ENCODE measurements at places on chromosomes 11 and 22. TPM values are rescaled to one million over a fixed set of nuclear protein-coding genes. Genes with fewer than 3 reads are reported as not detected.

DNA sequence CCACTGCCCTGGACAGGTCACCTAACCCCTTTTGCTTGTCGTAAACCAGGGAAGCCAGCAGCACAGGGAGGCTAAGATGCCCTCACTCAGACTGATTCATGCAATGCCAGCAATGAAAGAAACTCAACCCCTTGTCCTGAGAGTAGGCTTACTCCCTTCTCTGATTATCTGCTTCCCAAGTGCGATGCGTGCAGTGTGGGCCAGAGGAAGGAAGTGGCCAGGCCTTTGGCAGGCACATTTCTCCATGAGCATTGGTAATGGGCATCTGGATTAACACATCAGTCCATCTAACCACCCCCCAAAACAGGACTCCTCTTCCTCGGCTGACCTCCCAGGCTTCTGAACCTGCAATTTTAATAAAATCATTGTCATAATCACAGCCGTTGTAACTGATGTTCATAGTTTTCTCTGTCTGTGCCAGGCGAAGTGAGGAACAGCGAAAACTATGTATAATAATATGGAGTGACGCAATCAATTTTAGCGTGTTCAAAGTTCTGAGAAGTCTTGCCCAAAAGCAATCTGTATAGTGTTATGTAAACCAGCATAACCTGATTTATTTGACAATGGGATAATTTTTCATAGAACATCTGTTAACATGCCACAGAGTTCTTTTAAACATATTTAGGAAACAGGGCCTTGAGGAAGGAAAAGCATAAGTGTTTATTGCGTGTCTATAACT, 33.9 kb downstream of the TST start:
- H3K27me3 ChIP-seq, result peaks cover 21% of the 10 kb centered on the region
- H3K27ac ChIP-seq, result no peak overlapping the region
- H3K4me1 ChIP-seq, result no peaks in the 10 kb centered on the region
- no peaks in the 10 kb centered on the region for H3K36me3 ChIP-seq

- H3K4me3 ChIP-seq, result no peak overlapping the region
- no peaks in the 10 kb centered on the region for H3K36me3 ChIP-seq
- DNase-seq, result no peak
- peaks cover 5% of the 10 kb centered on the region for H3K27me3 ChIP-seq
- H3K4me1 ChIP-seq, result no peaks in the 10 kb centered on the region
These were observed 195.8 kb downstream of the HIPK3 start for GRCh38 chr11:33452836-33453624.

Gene MYEOV
- 192 TPM for total RNA-seq

DNA sequence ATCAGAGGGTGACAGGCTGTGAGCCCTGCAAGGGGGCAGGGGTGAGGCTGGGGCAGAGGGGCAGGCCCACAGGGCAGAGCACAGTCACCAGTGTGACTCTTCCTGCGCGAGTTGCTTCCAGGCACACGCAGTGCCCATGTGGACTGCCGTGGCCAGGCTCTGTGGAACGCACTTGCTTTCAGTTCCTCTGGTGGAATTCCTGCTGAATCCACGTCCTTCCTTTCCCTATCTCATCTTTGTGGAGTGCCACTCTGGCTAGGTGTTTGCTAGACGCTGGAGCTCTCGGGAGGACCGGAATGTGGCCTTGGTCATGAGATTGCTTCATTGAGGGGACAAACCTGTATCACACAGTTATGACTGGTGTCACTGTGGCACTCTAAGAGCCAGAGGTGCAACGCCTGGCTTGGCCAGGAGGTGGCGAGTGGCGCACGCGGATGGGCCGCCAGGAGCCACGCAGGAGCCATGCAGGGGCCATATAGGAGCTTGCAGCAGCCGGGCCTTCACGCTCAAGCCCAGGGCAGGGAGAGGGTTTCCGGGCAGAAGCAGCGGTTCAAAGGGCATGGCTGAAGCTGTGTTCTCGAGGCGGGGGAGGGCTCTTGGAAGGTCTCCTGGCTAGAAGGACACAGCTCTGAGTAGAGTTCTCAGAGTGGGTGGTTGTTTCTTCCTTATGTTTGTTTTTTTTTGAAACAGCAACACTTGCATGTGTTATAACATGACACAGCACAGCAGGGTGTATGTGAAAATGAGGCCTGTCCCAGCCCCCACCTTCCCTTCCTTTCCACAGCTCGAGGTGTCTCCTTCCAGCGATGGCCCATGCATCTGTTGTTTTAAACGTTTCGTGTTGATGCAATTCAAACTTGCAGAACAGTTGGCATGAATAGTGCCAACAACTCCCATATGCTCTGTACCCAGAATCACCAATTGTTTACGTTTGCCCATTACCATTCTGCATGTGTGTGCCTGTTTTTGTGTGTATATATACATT, 36.2 kb downstream of the TBC1D22A start:
- H3K27ac ChIP-seq, result no peak overlapping the region
- H3K27me3 ChIP-seq, result no peaks in the 10 kb centered on the region
- no peak overlapping the region for H3K4me3 ChIP-seq
- DNase-seq, result peak; percentile 84
- H3K4me1 ChIP-seq, result no peaks in the 10 kb centered on the region

Gene SCO2
- 5.4 TPM for total RNA-seq

DNA sequence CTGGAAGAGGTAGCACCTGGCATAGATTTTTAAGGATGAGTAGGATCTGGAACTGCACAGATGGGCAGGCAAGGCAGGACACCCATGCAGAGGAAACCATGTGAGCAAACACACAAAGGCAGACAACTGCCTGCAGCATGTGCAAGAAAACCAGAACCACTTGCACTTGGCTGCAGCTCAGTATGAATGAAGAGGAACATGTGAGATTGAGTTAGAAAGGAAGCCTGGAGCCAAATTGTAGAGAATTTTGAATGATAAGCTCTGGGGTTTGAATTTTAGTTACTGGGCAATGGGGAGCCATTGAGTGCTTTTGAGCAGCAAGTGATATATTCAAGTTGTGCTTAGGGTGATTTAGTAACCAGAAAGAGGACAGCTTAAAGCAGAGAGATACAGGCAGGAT, 583.4 kb downstream of the SOX6 start:
- H3K36me3 ChIP-seq, result no peaks in the 10 kb centered on the region
- H3K4me1 ChIP-seq, result peaks cover 4% of the 10 kb centered on the region
- no peaks in the 10 kb centered on the region for H3K27me3 ChIP-seq
- H3K27ac ChIP-seq, result no peak overlapping the region
- DNase-seq, result no peak

GRCh38 chr11:13229711-13230318, 47.8 kb upstream of the BMAL1 start:
- H3K27ac ChIP-seq, result no peak overlapping the region
- H3K27me3 ChIP-seq, result no peaks in the 10 kb centered on the region
- no peaks in the 10 kb centered on the region for H3K4me1 ChIP-seq
- DNase-seq, result no peak
- H3K36me3 ChIP-seq, result no peaks in the 10 kb centered on the region

Gene OR10D3
- total RNA-seq, result not detected

GRCh38 chr22:37674951-37675929, at the start of gene LGALS1:
Gene LGALS1 (plus strand): TSS chr22:37675636. CDS start chr22:37675703, 67 bp downstream.
- H3K4me1 ChIP-seq, result peaks cover 24% of the 10 kb centered on the region
- peak within 1 kb of the TSS; percentile 59 for H3K4me3 ChIP-seq
- H3K27ac ChIP-seq, result peak within 1 kb of the TSS; percentile 92
- DNase-seq, result peak; percentile 90
- no peaks in the 10 kb centered on the region for H3K36me3 ChIP-seq
- no peaks in the 10 kb centered on the region for H3K27me3 ChIP-seq

- no peaks in the 10 kb centered on the region for H3K36me3 ChIP-seq
- H3K27ac ChIP-seq, result no peak overlapping the region
- H3K4me3 ChIP-seq, result no peak overlapping the region
- H3K27me3 ChIP-seq, result no peaks in the 10 kb centered on the region
- DNase-seq, result no peak
These were observed 14.9 kb downstream of the MMP20 start for GRCh38 chr11:102610200-102610599.

GRCh38 chr11:5928811-5929210, 13.2 kb upstream of the OR56A3 start:
- no peak overlapping the region for H3K4me3 ChIP-seq
- H3K27me3 ChIP-seq, result no peaks in the 10 kb centered on the region
- no peak overlapping the region for H3K27ac ChIP-seq
- DNase-seq, result no peak

GRCh38 chr11:62393061-62393611, 25.7 kb upstream of the SCGB1A1 start:
- H3K27ac ChIP-seq, result no peak overlapping the region
- no peaks in the 10 kb centered on the region for H3K4me1 ChIP-seq
- no peak for DNase-seq
- H3K4me3 ChIP-seq, result no peak overlapping the region

- no peak overlapping the region for H3K4me3 ChIP-seq
- peak overlapping the region; percentile 71 for H3K27ac ChIP-seq
- no peaks in the 10 kb centered on the region for H3K36me3 ChIP-seq
- peak; percentile 26 for DNase-seq
- H3K4me1 ChIP-seq, result peaks cover 63% of the 10 kb centered on the region
These were observed 31.0 kb downstream of the SIK2 start for GRCh38 chr11:111633248-111633647.

DNA sequence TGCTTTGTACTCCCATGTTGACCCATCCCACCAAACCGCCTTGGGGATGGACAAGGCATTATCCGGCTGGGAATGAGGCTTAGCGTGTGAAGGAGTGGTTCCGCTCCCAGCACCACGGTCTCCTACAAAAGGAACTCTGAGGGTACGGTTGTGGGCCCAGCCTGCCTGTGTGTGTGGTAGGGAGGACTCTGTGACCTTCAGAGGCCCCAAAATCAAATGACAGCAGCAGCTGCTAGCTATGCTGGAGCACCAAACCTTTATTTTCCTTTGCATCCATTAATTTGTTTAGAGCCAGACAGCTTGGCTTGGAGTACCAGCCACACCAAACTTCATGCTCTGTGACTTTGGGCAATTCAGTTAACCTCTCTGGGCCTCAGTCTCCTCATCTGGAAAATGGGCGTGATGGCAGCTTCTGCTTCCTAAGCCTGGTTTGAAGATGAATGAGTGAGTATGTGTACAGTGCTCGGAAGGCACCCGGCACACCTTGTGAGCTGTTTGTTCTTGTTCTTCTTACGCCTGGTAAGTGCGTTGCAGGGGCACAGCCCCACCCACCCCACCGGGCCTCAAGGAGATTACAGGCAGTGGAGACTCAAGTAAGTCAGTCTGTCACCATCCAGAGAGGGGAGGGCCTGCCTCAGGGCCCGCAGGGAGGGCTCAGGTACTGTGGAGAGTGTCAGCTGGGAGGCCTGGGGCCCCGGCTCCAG, 25.3 kb downstream of the MB start:
- no peaks in the 10 kb centered on the region for H3K27me3 ChIP-seq
- no peak overlapping the region for H3K4me3 ChIP-seq
- no peaks in the 10 kb centered on the region for H3K4me1 ChIP-seq
- no peaks in the 10 kb centered on the region for H3K36me3 ChIP-seq

GRCh38 chr11:95279921-95280868, 49.2 kb upstream of the SESN3 start:
- H3K4me3 ChIP-seq, result no peak overlapping the region
- H3K27me3 ChIP-seq, result no peaks in the 10 kb centered on the region
- no peak for DNase-seq

Gene TRPC6
- not detected for total RNA-seq

DNA sequence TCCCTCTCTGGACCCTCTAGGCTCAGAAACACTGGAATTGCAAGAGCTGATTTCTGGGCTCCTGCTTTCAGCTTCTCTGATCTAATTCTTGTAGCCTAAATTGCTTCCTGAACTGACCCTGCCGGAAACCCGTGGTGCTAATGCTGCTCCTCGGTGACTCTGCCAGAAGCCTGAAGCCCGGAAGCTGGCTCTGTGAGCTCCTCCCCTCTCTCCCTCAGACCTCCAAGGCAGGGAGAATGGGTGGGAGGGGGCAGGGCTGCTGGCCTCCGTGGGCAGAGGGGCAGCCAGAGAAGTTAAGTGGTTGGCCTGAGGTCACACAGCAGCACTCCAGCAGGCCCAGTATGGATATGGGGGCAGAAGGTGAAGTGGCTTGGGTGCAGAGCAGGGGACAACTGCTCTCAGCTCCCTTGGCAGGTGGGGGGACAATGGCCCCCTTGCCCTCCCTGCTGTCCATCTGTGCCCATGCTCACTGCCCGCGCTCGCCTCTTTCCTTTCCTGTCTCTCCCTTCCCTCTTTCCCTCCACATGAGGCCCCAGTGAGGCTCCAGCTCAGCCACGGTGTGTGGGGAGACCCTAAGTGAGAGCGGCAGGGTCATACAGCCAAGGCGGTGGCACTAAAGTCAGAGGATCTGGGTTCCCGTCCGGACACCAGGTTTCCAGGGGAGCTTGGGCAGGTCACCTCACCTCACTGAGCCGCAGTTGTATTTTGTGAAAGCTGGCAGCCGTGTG, 16.2 kb downstream of the CAPN5 start:
- no peaks in the 10 kb centered on the region for H3K27me3 ChIP-seq
- no peak overlapping the region for H3K27ac ChIP-seq
- no peak overlapping the region for H3K4me3 ChIP-seq
- no peaks in the 10 kb centered on the region for H3K4me1 ChIP-seq
- no peaks in the 10 kb centered on the region for H3K36me3 ChIP-seq
- peak; percentile 41 for DNase-seq

Gene CLP1
- 26.8 TPM for total RNA-seq

- no peaks in the 10 kb centered on the region for H3K36me3 ChIP-seq
- no peak for DNase-seq
- H3K4me3 ChIP-seq, result no peak overlapping the region
- H3K27ac ChIP-seq, result no peak overlapping the region
- no peaks in the 10 kb centered on the region for H3K4me1 ChIP-seq
- H3K27me3 ChIP-seq, result no peaks in the 10 kb centered on the region
These were observed 811.0 kb upstream of the CCDC90B start for GRCh38 chr11:84097186-84097585.

GRCh38 chr22:37696657-37697537, at the start of gene TRIOBP:
Gene TRIOBP (plus strand): TSS chr22:37697048. CDS start chr22:37701366, 4,318 bp downstream.
- peaks cover 5% of the 10 kb centered on the region for H3K4me1 ChIP-seq
- H3K27me3 ChIP-seq, result no peaks in the 10 kb centered on the region
- no peak within 1 kb of the TSS for H3K27ac ChIP-seq
- H3K36me3 ChIP-seq, result peaks cover under 1% of the 10 kb centered on the region
- peak within 1 kb of the TSS; percentile 39 for H3K4me3 ChIP-seq
- peak; percentile 98 for DNase-seq

DNA sequence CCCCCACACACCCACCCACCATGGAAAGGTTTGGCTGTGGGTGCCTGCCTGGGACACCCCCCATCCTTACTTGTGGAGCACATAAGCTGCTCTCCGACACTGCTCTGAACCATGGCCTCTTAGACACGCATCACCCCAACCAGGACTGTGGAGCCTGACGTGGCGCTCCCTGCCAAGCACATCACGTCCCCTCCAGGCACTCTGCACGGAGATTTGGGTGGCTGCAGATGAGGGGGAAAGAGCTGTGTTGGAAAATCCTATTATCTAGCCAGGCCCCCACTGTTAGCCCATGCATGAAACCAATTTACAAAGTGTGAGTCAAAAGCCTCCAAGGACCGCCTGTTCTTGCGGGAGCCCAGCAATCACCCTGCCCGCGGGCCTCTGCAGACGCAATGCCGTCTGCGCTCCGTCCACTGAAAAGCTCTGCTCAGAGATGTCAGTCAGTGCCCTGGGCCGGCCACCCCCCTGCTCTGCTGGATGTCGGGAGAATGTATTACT, 163.4 kb upstream of the NECTIN1 start:
- H3K36me3 ChIP-seq, result no peaks in the 10 kb centered on the region
- no peak overlapping the region for H3K27ac ChIP-seq
- DNase-seq, result peak; percentile 4

Gene TCN1
- not detected for total RNA-seq

GRCh38 chr11:65423516-65424204, 1.1 kb downstream of the NEAT1 start:
- no peak for DNase-seq
- peaks cover 78% of the 10 kb centered on the region for H3K4me1 ChIP-seq
- H3K27ac ChIP-seq, result peak overlapping the region; percentile 100
- H3K36me3 ChIP-seq, result peaks cover 36% of the 10 kb centered on the region
- no peaks in the 10 kb centered on the region for H3K27me3 ChIP-seq
- H3K4me3 ChIP-seq, result peak overlapping the region; percentile 66

GRCh38 chr22:41699264-41700107, at the start of gene MEI1:
Gene MEI1 (plus strand): TSS chr22:41699503. CDS start chr22:41699539, 36 bp downstream.
- H3K4me1 ChIP-seq, result peaks cover 12% of the 10 kb centered on the region
- H3K27ac ChIP-seq, result no peak within 1 kb of the TSS
- peak; percentile 77 for DNase-seq
- no peaks in the 10 kb centered on the region for H3K36me3 ChIP-seq
- no peak within 1 kb of the TSS for H3K4me3 ChIP-seq

Gene CTSW
- not detected for total RNA-seq
